Fibroblast of mammary gland (primary cell): ENCODE measurements at places on chromosomes 7 and 10.
A peak's percentile ranks its signal among the peaks of the same experiment; 100 is the strongest.

- peak; percentile 51 for DNase-seq
Observed at GRCh38 chr7:122304996-122305421, 459 bp upstream of the FEZF1 start.

GRCh38 chr7:26155531-26156375 is 3.8 kb downstream of the NFE2L3 start:
- peak; percentile 54 for DNase-seq

DNA sequence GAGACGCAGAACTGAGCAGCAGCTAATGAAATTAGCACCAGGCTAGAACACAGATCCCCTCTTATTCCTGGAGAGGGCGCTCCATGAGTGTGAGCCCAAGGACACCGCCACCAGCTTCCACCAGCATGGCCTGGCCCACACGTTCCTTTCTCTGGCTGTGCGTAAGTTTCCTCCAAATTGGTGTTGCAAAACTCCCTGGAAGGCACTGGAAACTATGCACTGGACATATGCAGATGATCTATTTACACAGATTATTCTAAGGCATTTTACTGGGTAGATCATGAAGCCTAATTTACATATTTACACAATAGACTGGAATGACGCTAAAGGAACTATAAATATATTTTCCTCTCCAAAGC is 455.6 kb upstream of the FOXK1 start:
- no peak for DNase-seq

GRCh38 chr7:27916372-27916771 is 176.4 kb downstream of the TAX1BP1 start:
- no peak for DNase-seq

- no peak for DNase-seq
Observed at GRCh38 chr10:56469482-56469881, 108.4 kb upstream of the ZWINT start.

DNA sequence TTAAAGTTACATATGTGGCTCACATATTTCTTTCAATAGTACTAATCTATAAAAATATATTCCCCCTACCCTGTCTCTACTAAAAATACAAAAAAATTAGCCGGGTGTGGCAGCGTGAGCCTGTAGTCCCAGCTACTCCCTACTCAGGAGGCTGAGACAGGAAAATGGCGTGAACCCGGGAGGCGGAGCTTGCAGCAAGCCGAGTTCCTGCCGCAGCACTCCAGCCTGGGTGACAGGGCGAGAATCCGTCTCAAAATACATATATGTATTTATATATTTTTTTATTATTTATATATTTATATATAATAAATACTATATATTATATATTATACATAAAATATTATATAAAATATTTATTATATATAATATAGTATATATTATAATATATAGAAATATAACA is 69.7 kb upstream of the GRM3 start:
- DNase-seq = no peak

- peak; percentile 64 for DNase-seq
Observed at GRCh38 chr7:141785706-141786552, 4.1 kb upstream of the TAS2R5 start.

DNA sequence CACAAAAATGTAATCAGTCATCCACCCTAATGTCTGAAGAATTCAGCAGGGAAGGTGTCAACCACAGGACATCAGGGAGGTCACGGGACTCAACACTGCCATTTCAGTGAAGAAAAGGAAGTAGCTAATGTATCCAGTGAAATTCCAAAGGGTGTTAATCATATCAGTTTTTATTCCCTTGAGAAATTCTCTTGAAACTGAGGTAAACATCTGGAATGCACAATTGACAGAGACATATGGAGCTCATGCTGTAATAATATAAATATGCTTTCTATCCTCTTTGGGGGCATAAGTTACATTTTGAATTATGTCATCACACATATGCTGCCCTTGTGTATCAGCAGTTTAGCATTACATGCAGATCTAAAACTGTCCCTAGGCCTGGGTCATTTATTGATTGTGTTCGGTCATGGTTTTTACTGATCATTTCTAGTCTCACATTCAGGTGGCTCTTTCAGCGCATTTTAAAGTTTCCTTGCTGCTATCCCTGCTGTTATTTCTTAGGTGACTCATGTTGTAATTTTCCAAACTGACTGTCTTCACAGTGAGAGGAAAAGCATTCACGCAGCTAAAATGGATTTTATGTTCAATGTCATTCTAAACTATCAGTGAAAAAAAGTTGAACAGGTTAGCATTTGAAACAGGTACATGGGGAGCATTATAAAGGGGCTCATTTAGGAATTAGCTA is 273.9 kb downstream of the TSPAN12 start:
- peak; percentile 89 for DNase-seq

DNA sequence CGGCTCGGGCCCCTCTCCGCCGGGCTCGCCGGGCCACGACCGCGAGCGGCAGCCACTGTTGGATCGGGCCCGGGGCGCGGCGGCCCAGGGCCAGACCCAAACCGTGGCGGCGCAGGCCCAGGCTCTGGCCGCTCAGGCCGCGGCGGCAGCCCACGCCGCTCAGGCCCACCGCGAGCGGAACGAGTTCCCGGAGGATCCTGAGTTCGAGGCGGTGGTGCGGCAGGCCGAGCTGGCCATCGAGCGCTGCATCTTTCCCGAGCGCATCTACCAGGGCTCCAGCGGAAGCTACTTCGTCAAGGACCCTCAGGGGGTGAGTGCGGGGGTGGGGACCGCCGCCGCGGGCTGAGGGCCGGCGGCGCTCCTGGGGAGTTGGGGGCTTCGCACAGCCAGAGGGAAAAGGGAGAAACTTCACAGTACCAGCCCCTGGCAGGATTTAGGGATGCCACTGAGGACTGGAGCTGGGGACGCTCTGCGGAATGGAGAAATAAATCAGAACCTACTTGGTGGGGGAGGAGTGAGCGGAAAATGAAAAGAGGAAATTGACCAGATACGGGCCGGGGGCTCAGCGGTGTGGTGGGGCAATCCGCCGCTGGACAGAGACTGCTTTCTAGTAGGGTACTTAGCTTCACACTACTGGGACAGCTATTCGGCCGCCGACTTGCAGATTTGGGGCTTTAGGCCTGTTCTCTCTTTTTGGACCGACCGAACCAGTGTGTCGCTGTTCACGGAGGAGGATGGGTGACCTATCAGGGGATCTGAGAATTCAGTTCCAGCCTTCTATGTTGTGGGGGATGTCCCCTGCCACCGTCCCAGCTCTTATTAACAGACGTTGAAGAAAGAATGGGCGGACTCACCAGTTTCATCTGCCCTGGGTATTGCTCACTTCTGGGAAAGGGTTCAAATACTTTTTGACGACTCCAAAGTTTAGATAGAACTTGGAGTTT is 669 bp downstream of the PI4K2A start:
- DNase-seq = peak; percentile 75

- no peak for DNase-seq
Observed at GRCh38 chr10:8817299-8817698, 762.8 kb downstream of the GATA3 start.

DNA sequence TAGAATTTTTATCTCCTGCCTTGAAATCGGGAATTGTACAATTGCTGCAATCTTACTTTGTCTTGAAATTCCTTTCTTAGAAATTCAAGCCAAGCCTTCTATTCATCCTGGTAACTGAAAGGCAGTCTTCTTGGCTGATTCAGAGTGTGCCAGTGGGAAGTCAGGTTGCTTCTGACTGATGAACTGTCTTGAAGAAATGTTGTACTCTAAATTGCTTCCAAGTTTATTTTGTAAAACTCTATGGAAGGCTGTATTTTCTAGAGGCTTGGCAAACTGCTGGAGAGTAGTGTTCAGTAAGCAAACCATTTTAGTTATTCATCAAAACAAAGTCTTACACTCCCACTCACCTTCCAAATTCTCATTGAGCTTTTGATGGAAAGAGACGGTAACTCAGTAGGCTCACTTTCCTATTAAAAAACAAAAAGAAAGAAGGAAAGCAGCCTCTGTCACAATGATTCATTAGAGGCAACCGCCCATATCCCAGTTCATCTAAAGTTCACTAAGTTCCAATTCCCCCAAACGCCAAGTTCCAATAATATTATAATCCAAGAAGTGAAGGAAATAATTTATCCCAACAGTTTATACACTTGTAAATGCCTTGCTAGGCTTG is 187.9 kb upstream of the MALRD1 start:
- DNase-seq = no peak

DNA sequence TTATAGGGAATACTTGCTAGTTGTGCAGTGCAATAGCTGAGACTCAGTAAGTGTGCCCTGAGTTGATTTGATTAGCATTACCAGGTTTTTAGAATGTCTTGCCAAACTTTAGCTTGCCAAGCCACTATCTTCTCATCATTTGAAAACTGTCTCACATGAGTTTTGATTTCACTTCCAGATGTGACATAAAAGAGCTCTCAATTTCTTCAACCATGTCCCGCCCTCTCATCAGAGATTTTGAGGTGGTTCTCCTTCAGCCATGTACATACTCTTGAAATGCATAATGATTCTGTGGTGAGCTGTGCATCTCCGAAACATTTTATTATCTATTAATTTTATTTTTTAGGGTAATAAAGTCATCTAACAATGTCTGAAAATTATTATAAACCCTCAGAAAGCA is 215.0 kb upstream of the SEMA3E start:
- no peak for DNase-seq

- DNase-seq = no peak
Observed at GRCh38 chr7:13044309-13044708, 356.9 kb downstream of the ARL4A start.

DNA sequence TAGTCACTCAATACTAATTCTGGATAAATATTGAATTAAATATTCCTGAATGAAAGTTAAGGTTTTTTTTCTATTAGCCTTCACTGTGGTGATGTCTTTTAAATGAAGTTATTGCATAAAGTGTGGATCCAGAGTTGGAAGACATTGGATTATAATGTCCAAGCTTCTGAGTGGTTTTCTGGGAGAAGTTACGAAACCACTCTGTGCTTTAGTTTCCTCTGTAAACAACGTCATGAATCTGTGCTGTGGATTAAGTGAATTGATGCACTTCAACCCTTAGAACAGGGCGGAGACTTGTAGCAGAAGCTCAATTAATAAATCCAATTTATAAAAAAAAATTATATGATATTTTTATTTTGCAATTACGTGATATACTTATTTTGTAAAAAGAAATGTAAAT is 271.7 kb downstream of the BICC1 start:
- DNase-seq = peak; percentile 64

DNA sequence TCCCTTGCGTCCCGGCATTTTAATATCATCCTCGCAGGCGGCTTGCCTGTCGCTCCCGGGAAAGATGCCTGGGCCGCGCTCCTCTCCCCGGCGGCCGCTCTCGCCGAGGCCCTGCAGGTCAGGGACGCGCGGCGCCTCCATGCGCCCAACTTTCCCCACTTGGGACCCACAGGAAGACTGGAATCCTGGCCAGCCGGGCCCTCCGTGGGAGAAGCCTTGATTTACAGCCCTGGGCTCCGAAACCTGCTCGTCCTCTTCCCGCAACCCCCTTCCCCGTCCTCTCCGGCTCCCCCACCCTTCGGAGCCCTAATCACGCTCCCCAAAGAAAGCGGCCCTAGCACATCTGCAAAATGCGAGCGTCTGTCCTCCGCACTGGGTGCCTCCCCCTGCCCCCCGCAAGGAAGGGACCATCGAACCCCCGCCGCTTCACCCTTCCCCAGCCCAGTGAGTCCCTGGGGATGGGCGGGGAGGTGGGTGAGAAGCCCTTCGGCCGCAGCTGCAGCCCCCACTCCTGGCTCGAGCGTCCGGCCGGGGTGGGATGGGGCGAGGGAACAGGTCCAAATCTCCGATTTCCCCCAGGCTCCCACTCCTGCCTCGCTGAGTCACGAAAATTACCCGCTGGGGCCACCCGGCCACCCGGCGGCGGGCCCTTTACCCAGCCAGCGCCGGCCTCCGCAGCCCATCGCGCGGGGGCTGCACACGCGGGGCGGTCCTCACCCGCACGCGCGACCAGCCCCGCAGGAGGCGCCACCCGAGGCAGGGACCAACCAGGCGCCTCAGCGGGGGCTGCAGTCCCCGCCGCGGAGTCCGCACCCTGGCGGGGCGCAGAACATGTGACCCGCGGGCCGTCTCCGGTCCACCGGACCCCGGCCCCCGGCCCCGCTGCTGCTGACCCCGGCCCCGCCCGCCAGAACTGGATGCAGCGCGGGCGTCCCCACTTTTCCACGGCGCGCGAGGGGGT is 695 bp downstream of the HSPA12A start:
- no peak for DNase-seq

- peak; percentile 19 for DNase-seq
Observed at GRCh38 chr10:12869427-12869826, 132.1 kb downstream of the CCDC3 start.

GRCh38 chr7:130274296-130274695 is 7.6 kb downstream of the CPA2 start:
- DNase-seq = no peak

DNA sequence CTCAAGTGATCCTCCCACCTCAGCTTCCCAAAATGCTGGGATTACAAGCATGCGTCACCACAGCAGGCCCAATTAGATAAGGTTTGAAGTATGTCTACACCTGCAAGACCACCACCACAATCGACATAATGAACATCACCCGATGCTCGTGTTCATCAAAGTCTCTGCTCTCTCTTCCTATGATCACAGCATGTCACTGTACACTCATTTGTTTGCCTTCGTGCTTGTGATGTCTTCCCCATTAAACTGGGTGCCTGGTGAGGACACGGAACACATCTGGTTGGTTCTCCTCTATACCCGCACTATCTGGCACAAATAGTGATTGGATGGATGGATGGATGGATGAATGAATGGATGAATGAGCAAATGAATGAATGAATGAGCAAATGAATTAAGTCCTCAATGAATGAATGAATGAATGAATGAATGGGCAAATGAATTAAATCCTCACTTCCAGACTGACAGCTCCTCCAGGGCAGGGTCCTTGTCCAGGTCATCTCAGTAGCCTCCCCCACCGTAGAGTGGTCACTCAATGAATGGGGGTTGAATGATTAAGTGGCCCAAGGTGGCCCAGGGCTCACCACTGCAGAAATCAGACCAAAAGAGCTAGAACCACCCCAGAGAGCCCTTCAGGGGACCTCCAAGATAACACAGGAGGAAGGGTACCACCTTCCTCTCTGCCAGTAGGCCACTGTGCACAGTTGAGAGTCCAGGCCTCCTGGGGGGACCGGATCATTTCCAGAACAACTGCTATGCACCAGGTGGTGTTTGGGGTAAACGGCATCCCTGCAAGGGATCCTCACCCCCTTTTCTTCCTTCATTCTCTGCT is 101.9 kb upstream of the TNRC18 start:
- peak; percentile 56 for DNase-seq

GRCh38 chr7:128091106-128091505 is 59.9 kb upstream of the LRRC4 start:
- DNase-seq = peak; percentile 33

DNA sequence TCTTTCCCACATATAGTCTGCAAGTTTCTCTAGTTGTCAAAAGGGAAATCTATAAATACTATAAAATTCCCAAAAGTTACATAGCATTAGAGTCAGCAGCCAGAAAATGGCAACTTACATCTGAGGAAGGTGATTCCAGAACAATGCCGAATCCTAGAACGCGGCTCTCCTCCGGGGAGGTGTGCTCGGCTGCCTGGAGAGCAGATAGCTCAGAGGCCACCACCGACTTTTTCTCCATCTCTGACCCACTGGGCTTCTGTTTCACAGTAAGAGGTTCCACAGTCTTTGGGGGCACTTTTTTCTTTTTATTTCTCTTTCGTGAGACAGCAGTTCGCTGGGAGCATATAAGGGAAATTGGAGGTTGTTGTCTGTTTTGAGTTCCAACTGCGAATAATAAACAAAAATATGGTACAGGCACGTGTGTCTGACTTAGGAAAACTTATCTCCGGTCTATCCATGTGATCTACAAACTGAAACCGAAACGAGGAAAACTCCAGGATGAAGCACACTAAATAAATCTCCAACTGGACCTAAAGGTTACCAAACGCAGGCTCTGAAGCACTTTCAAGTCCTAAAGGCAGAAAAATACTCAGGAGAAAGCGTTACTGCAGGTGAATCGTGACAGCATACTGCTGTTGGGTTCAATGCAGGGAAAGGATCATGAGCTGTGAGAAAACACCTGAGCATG is 36.2 kb downstream of the BEND7 start:
- peak; percentile 13 for DNase-seq
